ENCODE measurements at places on chromosomes 12 and 14.

DNA sequence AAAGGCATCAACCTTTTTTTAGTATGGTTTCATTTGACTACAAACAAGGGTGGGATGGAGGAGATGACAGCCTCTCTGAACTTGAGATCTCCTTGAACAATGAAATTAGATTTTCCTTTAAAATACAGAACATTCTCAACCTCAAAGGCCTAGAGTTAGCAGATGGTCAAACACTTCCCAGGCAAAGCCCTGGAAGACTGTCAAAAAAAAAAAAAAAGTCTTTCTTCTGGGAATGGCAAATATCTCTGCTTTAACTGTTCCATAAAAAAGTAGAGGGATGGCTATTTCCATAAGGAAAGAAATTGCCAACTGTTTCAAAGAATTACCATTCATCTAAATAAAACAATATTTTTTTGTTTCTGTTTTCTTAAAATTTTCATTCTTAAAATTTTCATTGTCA is 870.8 kb downstream of the GALC start:
- DNase-seq, result no peak

- no peak for DNase-seq
Measured at GRCh38 chr12:53999559-54000115, 324 bp upstream of the HOXC9 start.

DNA sequence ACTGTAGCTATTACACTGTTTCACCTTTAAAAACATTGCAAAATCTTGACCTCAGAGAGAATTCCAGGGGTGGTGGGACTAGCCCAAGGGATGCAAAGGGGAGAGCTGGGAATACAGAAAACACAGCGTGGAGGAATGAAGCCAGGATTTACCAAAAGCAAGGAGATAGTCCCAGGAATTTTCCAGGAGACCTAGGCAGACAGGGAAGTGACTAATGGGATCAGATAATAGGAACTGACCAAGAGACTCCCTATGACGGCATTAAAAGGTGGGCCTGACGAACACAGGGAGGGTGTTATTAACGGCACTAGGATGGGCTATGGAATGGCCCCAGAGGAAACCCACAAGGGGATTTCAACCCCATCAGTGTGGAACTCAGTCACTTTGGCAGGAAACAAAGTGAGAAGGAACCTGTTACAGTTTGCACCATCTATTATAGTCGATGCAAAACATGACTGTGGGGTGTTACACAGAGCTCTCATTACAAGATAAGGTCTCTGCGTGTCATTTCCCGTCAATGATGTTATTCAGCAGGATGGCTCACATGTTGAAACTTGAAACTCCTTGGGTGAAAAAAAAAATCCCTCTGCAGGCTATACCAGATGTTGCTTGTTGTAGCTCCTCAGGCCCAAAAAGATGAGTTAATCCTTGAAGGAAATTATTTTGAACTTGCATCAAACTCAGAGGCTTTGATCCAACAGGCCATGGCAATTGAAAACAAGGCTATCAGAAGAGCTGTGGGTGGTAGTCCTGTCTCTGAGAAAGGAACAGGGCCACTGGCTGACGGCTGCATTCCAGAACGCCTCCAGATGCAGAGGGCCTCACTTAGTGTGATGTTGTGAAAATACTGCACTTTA is 58.7 kb downstream of the DRAM1 start:
- no peak for DNase-seq

- DNase-seq, result no peak
Measured at GRCh38 chr14:31543969-31544799, 17.0 kb upstream of the NUBPL start.

- DNase-seq, result peak; percentile 39
Measured at GRCh38 chr12:46303039-46303666, 34.3 kb upstream of the SLC38A1 start.

- DNase-seq, result no peak
Measured at GRCh38 chr12:114167431-114167830, 201.3 kb upstream of the RBM19 start.

- DNase-seq, result no peak
Measured at GRCh38 chr14:60999536-60999935, 18.5 kb downstream of the SLC38A6 start.

- no peak for DNase-seq
Measured at GRCh38 chr14:90674043-90674670, 142.1 kb downstream of the TTC7B start.

- DNase-seq, result no peak
Measured at GRCh38 chr14:61691495-61691894, 3.8 kb upstream of the HIF1A start.

- no peak for DNase-seq
Measured at GRCh38 chr14:32449648-32450047, 120.5 kb downstream of the AKAP6 start.

GRCh38 chr12:102748704-102749103 is 168.3 kb downstream of the PAH start:
- no peak for DNase-seq

DNA sequence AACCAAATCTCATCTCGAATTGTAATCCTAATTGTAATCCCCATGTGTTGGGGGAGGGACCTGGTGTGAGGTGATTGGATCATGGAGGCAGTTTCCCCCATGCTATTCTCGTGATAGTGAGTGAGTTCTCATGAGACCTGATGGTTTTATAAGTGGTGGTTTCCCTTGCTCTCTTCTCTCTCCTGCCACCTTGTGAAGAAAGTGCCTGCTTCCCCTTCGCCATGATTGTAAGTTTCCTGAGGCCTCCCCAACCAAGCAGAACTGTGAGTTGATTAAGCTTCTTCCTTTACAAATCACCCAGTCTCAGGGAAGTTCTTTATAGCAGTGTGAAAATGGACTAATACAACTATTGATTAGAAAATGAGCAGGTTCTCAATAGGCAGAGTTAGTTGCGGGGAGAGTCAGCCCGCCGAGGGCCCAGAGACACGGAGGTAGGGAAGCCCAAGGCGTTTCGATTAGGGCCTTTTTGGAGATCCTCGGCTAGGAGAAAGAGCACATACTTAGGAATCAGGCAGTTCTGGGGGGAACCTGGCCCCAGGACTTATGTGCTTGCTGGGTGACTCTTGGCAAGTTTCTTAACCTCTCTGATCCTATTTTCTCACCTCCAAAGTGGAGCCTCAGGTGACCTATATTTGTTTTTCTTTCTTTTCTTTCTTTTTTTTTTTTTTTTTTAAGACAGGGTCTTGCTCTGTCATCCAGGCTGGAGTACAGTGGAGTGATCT is 65.7 kb downstream of the MVK start:
- DNase-seq, result no peak

GRCh38 chr14:101563654-101564443 is 2.6 kb downstream of the DIO3 start:
- no peak for DNase-seq

GRCh38 chr12:59403259-59403932 is 192.4 kb upstream of the SLC16A7 start:
- DNase-seq, result no peak

GRCh38 chr12:19005257-19005801 is 124.2 kb upstream of the PLEKHA5 start:
- no peak for DNase-seq

DNA sequence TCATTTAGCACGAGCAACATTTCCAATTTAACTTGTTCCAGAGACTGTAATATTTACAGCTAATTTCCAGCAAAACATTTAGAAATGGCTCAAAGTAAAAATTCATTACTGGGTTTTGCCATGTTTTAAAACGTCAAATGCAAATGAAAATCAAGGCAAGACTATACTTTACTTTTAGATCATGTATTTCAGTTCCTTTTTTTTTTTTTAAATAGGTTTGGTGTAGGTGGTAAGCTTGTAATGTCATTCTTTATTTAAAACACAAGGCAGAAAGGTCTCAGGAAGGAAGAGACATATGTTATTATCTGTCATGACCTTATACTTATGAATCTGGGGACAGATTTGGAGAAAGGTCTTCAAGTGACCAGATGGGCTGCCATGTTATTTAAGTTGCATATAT is 54.1 kb downstream of the GRIP1 start:
- DNase-seq, result no peak

GRCh38 chr14:71300566-71301330 is 393.5 kb downstream of the PCNX1 start:
- DNase-seq, result no peak

- DNase-seq, result no peak
Measured at GRCh38 chr14:102893452-102893851, 29.0 kb upstream of the AMN start.

DNA sequence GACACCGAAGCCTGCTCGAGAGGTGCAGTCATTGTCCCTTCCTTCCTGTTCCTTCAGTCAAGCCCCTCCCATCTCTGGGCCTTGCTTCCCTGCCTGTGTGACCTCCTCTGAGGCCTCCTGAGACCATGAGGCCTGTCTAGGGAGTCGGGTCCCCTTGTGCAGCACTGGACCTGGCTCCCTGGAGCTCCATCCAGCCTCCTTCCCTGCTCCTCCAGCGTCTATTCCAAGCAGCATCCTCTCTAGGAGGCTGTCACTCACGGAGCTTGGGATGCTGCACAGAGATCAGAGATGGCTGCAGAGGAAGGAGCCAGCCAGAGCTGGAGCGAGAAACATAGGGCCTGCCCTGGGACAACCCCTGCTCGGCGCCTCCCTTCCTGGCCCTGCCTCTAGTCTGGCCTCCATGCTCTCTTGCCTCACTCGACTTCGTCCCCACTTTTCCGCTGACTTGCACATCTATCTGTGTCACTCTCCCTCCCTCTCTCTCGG is 142.7 kb downstream of the BCL11B start:
- no peak for DNase-seq

- DNase-seq, result no peak
Measured at GRCh38 chr14:100738704-100739131, 12.0 kb downstream of the DLK1 start.

DNA sequence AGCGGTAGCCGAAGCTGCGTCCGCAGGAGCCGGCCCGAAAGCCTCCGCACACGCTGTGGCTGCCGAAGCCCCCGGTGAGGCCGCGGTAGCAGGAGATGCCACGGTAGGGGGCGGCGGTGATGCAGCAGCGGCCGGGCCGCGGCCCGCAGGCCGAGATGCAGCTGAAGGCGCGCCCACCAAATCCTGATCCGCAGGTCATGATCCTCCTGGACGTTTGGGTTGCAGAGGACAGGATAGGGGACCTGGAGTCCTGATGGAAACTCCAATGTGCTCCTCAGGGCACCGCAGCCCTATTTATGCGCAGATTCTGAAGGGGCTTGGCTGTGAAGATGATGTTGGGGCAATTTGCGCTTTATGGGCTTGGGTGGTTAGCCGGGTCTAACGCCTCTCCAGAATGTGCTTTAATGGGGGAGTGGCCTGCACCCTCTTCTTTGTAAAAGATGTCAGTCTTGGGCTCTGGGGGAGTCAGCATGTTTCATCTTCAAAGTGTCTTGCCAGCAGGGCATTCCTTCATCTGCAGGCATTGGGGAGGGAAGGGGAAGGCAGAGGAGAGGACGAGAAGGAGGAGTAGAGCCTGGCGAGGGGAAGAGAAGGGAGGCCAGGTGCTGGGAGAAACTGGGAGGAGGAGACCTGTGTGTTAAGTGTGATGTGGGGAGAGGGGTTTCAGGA is at the start of gene KRT81:
Gene KRT81, minus strand, starts transcription at position 268 of the 669 bp plus-strand sequence. Its CDS starts 69 bp downstream, at position 199.
- DNase-seq, result no peak

- no peak for DNase-seq
Measured at GRCh38 chr14:71400871-71401321, 493.6 kb downstream of the PCNX1 start.

DNA sequence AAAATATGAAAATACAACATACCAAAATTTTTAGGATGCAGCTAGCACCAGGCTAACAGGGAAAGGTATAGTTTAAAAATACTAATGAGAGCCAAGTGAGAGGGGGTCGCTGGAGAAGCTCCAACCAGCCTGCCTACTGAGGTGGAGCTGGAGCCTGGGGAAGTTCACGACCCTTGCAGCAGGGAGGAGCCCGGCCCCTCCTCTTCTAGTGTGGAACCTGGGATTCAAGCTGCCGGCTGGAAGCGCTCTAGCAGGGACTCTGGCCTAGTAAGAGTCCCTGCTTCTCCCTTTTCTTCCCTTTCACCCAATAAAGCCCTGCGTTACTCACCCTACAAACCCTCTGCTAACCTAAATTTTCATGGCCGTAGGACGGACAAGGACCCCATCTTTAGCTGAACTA is 5.0 kb upstream of the KCNK13 start:
- DNase-seq, result no peak

DNA sequence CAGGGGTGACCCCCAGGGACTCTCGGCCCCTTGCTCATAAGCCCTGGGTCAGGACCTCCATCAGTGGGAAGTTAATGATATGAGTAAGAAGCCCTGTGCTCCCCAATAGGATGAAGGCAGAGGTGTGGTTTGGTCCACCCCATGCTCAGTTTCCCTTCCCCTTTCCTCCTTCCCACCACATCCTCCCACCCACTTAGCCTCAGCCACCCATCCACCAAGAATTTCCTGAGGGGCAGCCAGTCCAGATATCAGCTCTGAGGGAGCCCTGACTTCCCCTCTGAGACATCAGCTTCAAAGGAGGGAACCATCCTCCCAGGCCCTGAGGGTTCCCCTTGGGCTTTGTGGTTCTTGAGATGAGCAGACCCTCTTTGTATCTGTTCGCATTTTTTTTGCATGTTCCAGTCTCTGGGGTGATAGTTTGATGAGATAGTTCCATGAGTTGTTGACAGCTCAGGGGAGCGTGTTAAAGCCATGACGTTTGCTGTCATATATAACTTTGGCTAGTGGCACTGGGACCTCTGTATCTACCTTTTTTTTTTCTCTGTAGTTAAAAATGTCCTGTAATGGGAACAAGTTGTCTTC is 71.2 kb downstream of the LGMN start:
- no peak for DNase-seq

GRCh38 chr12:79397609-79398008 is 293.2 kb downstream of the PAWR start:
- DNase-seq, result no peak

GRCh38 chr12:117921929-117922777 is 46.6 kb downstream of the KSR2 start:
- DNase-seq, result no peak

GRCh38 chr12:21547437-21547836 is 21.3 kb downstream of the SPX start:
- no peak for DNase-seq

DNA sequence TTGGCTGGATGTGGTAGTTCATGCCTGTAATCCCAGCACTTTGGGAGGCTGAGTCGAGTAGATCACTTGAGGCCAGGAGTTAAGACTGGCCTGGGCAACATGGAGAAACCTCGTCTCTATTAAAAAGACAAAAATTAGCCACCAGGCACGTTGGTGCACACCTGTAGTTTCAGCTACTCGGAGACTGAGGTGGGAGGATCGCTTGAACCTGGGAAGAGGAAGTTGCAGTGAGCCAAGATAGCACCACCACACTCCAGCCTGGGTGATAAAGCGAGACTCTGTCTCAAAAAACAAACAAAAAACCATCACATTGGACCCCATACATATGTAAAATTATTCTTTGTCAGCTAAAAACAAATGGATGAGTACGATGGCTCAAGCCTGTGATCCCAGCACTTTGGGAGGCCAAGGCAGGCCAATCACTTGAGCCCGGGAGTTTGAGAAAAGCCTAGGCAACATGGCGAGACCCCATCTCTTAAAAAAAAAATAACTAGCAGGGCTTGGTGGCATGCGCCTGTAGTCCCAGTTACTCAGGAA is 43.9 kb downstream of the LIMA1 start:
- no peak for DNase-seq

- no peak for DNase-seq
Measured at GRCh38 chr12:101995684-101996083, 66.1 kb downstream of the WASHC3 start.

DNA sequence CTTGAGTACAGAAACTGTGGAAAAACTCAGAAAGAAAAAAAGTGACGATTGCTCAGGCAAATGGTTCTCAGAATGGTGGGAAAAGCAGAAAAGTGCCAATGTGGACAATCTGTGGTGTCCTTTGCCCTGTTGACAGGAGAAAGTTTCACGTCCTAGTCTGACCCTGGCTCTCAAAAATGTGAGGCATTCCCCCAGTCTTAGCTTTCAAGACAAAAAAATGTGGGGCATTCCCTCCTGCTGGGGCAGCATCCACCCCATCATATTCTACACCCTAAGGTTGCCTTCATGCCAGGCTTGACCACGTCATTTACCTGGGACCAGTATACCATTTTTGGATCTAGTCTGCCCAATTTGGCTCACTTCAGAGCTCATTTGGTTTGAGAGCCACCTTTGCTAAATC is 20.7 kb upstream of the ANAPC7 start:
- no peak for DNase-seq
